PC-3 (cell line): ENCODE measurements at places on chromosomes 5 and 9. TPM values are rescaled to one million over a fixed set of nuclear protein-coding genes. Genes with fewer than 3 reads are reported as not detected.

DNA sequence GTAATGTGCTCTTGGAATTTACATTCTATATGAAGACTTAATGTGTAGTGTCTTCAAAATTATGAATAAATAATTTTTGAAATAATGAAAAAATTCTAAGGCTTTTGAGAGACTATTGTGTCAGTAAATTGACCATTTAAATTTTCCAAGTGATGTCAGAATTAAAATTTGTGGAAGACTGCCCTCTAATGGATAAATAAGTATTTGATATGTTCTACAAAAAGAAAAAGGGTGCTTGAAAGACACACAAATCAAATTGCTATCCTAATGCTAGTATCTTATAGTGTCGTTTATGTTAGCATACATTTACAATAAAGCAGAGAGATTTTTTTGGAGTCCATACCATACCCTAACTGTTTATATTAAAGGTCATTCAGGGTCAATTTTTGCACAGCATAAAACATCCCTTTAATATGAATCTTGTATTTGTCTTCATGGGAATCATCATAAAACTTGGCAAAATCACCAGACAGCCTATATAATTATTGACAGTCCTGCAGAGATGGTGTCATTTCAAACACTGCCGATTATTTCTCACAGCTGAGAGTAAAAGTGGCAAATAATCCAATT lies 120.8 kb upstream of the SLC27A6 start:
- peak; percentile 63 for DNase-seq

- no peak for DNase-seq
These were observed 179.3 kb downstream of the ALDH1A1 start for GRCh38 chr9:72773570-72773969.

- DNase-seq: peak; percentile 21
These were observed 11.4 kb upstream of the GRIN1 start for GRCh38 chr9:137127301-137128157.

DNA sequence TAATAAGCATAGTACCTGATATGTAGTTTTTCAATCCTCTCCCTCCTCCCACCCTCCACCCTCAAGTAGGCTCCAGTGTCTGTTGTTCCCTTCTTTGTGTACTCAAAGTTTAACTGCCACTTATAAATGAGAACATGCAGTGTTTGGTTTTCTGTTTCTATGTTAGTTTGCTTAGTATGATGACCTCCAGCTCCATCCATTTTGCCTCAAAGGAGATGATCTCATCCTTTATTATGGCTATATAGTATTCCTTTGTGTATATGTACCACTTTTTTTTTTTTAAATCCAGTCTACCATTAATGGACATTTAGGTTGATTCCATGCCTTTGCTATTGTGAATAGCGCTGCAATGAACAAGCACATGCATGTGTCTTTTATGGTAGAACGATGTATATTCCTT lies 20.5 kb downstream of the POLK start:
- DNase-seq: no peak

DNA sequence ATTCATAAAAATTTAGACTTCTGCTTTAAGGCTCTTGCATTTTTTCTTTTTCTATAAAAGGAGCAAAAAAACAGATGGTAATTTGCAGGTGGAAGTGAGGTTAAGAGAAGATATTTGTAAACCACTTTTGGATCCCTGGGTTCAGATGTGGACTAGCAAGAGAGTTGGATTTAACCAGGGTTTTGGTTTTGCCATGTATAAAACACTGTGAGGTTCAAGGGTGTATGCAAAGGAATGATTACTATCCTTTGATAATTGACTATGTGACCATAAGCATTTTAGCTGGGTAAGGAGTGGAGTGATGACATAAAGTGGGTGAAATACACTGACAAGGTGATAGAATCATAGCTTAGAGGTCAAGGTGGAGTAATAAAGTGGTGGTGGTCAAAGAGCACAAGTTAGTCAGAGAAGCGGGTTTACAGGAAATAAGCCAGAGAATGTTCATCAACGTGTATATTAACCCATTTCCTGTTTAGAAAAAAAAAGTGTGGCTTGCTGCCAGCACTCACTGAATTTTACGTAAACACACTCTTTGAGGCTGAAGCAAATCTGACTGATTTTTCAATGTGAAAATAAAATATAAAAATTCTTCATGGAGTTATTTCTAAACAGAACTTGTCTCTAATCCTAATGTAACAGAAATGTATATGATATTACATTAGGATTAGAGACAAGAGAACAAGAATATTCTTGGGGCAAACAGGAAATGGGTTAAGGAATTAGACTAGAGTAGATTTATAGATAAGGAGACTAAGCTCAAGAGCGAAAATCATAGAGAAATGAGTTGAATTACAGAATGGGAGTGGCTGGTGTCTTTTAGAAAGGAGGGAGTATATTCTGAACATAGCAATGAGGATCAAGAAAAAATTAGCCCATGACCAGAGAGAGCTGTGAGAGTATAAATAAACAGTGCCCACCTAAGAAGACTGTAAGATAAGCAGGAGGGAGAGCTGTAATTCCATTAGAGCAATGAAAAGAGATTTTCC lies 74.5 kb downstream of the CDKN2A start:
- peak; percentile 65 for DNase-seq

DNA sequence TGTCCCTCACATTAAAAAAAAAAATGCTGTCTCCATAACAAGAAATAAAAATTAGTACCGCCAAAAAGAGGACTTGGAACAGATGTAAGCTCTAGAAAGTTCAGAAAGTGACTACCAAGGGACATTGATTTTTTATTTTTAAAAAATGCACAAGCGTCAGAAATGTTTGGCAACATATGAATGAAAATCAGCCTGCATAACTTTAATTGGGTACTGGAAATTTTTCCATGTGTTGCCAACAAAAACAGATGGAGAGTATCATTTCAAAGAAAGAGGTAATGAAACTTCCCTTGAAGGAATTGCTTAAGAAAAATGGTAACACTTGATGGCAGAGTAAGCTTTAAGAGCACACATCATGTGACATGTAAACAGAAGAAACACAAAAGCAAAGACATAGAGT lies 47.2 kb downstream of the OR2K2 start:
- DNase-seq: no peak

DNA sequence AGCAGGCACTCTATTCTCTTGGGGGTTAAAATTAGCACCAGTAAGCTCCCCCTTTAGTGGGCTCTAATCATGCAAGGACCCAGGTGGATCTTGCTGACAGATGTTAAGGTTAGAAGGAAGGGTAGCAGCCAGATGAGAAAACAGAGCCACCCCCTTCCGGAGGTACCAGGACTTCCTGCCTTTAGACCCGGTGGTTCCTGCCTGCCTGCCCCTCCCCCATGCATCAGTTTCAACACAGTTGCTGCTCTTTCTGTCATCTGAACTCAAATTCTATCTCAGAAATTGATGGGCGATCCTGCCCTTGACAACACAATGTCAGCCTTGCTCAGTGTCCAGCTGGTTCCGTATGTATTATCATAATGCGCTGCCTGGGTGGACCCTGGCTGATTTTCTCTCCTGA lies 287.3 kb downstream of the EBF1 start:
- DNase-seq: no peak

DNA sequence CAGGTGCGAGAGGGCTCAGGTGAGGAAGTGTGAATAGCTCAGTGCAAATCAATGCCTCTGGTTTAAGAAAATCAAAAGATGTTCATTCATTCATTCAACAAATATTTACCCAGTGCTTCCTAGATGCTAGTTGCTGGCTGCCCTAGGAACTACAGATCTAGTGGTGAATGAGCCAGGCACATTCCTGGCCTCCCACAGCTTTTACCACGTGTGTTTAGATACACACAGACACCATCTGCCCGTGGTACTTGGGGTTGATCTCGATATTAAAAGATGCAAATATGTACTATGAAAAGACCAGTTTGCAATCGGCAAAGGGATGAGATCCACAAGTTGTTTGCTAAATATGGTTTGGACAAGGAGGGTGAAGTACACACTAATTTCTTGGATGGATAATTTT lies 78.2 kb downstream of the GTF3C4 start:
- DNase-seq: no peak

Gene C5orf58
- total RNA-seq: not detected in 2 replicates

Gene CDC20B
- total RNA-seq: not detected in 2 replicates

Gene TTC23L
- total RNA-seq: 0.84 TPM in 1 of 2 replicates, not detected in the other

Gene NTNG2
- total RNA-seq: 1.7 and 6.0 TPM in 2 replicates

Gene PRR16
- 2.4 and 3.6 TPM in 2 replicates for total RNA-seq

Gene PCDHB11
- total RNA-seq: 0.40 and 0.69 TPM in 2 replicates

Gene SHISAL2B
- 0.62 TPM in 1 of 2 replicates, not detected in the other for total RNA-seq
